Fibroblast of gingiva (primary cell): ENCODE measurements at places on chromosomes 1 and 21.

- no peak for DNase-seq
Observed at GRCh38 chr1:12439073-12439472, 178.9 kb downstream of the DHRS3 start.

DNA sequence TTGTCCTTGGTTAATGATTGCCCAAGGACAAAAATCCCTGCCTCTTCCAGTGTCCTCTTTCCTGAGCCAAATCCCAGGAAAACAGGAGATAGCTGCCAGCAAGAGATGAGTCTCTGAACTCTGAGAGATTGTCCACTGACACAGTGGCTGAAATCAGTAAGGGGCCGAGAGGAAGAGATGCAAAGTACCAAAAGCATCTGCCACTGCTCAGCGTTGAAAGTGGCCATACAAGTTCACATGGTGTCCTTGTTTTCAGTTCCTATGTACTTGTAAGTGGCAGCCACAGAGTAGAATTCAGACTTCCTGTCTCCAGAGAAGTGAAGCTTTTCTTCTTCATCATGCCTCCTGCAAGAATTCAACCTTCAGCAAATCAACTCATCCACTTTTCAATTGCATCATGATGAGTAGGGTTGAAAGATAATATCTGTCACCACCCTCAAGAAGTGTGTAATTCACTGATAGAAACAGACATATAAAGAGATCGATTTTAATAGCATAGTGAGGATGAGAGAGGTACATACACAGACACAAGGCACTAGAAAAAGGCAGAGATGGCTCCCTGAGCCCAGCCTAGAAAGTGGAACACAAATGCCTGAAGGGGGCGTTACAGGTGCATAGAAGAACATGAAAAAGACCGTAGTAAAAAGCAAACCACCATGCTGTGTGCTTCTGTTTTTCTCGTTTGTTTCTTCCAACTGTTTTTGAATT lies 185.8 kb downstream of the MRPL39 start:
- peak; percentile 55 for DNase-seq

DNA sequence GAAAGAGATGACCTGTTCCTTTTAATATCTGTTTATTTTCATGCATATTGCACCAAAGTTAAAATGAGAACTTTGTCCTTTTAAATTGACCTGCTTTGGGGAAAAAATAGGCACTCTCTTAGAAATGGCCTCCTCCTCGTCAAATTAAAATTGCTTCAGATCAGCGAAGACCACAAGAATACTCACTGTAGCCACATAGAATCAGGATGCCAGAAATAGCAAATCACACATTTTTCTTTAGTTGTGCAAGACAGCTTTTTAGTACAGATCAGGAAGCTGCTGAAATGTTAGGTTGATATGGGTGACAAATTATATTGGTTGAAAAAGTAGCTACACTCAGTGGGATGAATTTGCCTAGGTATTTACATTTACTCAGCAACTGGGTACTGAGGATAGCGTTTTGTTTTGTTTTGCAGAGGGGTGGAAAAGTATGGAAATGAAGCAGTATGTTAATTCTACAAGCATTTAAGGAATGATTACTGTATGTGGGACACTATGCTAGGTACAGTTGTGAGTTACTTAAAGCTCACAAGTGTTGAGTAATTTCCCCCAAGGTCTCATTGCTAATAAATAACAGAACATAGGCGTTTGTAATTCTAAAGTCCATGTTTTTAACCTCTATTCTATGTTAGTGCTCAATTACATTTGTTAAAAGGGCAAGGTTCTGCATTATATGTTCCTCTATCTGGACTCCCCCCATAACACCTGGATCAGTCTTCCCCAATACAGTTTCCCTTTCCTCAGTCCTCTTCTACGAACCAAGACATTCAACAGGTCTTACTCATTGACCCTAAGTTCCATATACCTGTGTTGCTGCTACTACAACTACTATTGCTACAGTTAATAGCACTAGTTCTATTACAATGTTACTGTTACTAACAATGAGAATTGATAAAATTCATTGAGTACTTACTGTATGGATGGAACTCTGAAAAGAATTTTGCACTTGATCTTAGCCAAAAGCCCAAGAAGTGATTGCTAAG lies 99.4 kb upstream of the S1PR1 start:
- peak; percentile 64 for DNase-seq

DNA sequence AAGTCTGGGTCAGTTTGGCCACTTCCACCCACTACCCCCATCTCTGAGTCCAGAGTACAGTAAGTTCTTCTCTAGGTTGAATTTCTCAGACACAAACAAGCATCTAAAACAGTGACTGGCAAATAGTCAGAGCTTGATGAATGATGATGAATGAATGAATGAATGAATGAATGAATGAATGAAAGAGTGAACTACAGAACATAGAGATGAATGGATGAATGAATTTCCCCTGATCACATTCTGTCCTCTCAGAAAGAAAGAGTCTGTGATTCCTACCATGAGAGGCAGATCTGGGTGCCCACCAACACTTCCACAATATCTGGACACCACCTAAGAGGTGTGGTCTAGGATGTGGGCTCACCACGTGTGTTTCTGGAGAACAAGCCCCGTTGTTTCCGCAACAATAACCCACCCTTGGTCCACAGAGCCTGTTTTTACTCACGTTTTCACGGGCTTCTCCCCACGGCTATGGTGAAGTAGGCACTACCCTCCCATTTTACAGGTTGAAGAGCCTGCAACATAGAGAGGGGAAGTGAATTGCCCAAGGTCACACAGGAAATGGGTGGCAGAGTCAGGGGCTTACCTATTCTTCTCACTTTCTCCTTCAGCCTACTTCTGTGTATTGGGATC lies 40.2 kb upstream of the IFFO2 start:
- DNase-seq = no peak

GRCh38 chr1:54069791-54070170 lies 16.4 kb downstream of the TCEANC2 start:
- DNase-seq = no peak

- no peak for DNase-seq
Observed at GRCh38 chr1:160640359-160641123, 6.3 kb downstream of the SLAMF1 start.

DNA sequence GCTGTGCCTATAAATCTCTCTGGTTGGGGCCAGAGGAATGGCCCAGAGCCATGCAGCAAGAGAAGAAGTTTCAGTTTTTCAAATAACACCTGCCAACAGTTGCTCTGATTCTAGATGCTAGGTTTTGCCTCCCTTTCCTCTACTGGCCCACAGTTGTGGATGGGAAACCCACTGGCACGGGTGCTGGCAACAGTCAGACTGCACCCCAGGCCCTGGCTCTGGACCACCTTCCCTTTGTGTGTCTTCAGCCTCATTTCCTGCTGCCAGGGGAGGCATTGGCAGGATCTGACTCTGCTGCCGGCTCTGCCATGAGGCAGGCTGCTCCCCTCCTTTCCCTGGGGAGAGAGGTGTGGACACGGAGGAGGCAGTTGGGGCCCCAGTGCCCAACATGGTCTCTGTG lies 142.0 kb downstream of the IGSF21 start:
- DNase-seq = no peak

DNA sequence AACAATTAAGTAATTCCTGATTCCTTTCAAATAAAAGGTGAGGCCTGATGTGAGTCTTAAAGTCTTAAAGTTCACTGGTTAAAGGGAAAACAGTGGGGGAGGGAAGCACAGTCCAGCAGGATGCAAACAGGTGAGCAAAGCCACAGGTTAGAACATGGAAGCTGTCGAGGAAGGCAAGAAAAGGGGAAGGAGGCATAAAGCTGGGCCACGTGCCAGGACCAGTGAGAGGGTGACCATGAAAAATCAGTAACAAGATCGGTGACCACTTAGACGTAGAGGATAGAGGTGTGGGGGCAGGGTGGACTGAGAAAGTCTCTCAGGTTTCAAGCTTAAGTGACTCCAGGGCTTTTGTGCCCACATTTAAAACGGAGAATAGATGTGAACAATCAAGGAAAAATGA lies 231.3 kb downstream of the SETD4 start:
- no peak for DNase-seq

GRCh38 chr1:33086384-33086850 lies 5.5 kb downstream of the AZIN2 start:
- DNase-seq = peak; percentile 74

- no peak for DNase-seq
Observed at GRCh38 chr1:42730988-42731387, 9.0 kb downstream of the CLDN19 start.

DNA sequence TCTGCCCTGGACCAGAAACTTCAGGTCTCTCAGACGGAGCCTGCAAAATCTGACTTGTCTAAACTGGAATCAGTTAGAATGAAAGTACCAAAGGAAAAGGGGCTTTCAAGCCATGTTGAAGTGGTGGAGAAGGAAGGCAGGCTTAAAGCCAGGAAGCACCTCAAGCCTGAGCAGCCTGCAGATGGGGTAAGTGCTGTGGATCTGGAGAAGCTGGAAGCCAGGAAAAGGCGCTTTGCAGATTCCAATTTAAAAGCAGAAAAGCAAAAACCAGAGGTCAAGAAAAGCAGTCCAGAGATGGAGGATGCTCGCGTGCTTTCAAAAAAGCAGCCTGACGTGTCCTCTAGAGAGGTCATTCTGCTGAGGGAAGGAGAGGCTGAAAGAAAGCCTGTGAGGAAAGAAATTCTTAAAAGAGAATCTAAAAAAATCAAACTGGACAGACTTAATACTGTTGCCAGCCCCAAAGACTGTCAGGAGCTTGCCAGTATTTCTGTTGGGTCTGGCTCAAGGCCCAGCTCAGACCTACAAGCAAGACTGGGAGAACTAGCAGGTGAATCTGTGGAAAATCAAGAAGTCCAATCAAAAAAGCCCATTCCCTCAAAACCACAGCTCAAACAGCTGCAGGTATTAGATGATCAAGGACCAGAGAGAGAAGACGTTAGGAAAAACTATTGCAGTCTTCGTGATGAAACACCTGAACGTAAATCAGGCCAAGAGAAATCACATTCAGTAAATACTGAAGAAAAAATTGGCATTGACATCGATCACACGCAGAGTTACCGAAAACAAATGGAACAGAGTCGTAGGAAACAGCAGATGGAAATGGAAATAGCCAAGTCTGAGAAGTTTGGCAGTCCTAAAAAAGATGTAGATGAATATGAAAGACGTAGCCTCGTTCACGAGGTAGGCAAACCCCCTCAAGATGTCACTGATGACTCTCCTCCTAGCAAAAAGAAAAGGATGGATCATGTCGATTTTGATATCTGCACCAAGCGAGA lies 46.6 kb downstream of the ZBTB17 start:
- no peak for DNase-seq

- DNase-seq = no peak
Observed at GRCh38 chr1:109011335-109011734, 30.6 kb downstream of the WDR47 start.

DNA sequence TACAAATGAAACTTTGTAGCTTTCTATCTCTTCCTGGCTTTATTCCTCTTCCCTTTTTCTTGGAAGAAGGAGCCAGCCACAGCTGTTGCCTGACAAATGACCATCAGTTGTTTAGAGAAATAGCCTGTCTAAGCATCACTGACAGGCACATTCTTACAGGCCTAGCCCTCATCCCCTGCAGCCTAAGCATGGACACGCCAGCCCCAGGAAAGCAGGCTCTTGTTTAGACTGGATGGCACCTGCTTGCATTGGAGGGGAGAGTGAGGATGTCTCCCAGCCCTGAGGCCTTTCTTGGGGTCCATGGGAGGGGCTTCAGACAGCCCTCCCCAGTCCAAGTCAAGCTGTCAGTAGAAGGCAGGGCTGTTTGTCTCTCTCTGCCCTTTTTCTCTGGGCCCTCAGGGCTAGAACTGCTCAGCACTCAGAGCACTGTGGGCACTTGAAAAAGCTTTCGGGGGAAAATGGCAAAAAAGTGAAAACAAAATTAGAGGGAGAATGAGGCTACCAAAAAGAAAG lies 282.5 kb upstream of the PLXNA2 start:
- DNase-seq = no peak

DNA sequence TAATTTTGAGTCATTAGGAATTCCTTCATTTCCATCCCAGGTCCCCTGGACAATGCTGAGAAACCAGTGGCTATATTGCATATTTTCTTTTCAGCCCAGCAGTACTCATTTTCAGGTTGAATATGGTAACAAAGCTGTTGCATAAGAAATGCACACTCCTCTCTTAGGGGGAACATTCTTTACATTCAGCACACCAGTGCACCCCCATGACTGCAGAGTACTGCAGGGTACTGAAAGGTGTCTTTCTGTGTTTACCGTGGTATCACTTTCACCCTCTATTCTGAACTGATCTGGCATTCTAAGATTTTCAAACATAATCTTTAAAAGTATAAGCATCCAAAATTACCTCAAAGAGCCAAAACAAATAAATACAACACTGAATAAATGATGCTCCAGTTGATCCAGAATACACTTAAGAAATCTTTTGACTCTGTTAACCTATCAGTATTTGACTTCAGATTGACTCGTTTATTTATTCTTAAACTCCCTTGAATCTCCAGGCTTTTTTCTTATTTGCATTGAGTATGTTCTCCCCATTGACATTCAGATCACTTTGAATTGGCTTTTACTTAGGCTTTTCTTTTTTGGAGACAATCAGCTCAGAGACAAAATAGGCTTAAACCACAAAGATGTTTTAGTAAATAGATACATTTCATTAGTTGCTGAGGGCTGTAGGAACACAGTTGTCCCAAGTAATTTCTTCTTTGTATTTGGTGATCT lies 213.6 kb downstream of the NFIA start:
- no peak for DNase-seq

- peak; percentile 87 for DNase-seq
Observed at GRCh38 chr1:156752843-156753482, 1.5 kb upstream of the HDGF start.

GRCh38 chr1:76225526-76225925 lies 151.0 kb downstream of the ST6GALNAC3 start:
- DNase-seq = peak; percentile 19

GRCh38 chr1:154344977-154345837 lies 19.9 kb downstream of the ATP8B2 start:
- peak; percentile 40 for DNase-seq

GRCh38 chr1:204495078-204495753 lies 611 bp upstream of the PIK3C2B start:
- DNase-seq = no peak

- DNase-seq = no peak
Observed at GRCh38 chr21:21366277-21366676, 368.1 kb downstream of the NCAM2 start.

GRCh38 chr1:69148731-69149130 lies 419.0 kb upstream of the LRRC7 start:
- no peak for DNase-seq

GRCh38 chr1:20720631-20721091 lies 2.9 kb upstream of the KIF17 start:
- no peak for DNase-seq

DNA sequence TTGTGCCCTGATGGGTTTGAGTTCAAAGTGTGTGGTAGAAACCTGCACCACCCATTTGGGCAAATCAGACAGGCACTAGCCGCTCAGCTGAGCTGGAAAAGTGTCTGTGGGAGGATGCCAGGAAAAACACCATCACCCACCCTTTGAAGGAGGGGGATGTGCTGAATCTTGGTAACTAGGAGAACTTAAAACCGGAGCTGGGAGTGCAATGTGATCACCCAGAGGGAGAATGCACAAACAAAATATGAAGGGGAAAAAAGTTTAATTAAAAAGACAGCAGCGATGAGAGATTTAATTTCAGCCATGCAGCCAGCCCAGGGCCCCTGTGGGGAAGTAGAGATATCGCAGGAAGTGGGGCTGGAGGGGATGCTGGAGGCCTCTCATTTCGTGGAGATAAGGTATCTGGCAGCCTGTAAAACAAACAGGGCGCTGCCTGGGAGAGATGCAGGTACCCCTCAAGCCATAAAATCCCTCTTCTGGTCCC lies 86.8 kb upstream of the BCAR3 start:
- DNase-seq = peak; percentile 22

GRCh38 chr1:237204841-237205240 lies 162.9 kb downstream of the RYR2 start:
- DNase-seq = no peak
